ENCODE measurements at places on chromosomes 11 and 22. TPM values are rescaled to one million over a fixed set of nuclear protein-coding genes. Genes with fewer than 3 reads are reported as not detected.

DNA sequence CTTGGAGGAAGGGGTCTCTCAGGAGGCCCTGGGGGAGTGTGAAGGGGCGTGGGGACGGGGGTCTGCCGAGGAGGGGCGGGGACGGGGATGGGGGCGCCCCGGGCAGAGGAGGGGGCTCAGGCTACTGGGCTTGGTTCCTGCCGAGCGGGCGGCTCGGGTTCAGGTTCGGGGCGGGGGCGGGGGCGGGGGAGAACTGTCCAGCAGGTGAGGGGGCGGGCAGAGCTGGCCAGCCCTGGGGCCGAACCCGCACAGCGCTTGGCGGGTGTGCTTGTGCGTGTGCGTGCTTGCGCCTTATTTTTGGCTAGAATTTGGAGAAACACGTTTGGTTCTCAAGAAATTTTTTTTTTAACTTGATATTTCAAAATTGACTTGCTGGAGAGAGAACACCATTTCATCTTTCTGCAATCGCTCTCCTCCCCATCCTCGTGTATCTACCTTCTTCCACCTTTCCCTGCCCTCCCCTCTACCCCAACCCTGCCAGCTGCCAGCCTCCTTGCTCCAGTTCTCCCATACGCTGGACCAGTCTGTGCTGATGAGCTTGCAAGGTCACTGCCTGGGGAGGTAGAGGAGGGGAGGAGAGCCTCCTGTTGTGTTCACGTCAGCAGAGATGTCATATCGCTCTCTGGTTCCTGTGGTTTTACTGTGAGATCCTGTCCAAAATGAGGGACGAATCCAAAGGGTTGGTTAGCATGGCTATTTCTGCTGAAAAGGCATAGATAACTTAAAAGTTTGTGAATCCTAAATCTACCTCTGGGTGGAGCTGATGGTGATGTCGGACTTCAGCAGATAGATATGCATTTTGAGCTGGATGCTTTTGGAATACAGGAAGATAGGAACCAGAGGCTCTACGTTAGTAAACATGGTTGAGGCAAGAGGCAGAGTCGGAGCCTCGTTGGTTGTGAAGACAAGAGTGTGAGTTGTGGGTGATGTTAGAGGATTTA lies 668 bp downstream of the MADD start:
- peak; percentile 30 for DNase-seq

- no peak for DNase-seq
These were observed 46.7 kb upstream of the SCUBE2 start for GRCh38 chr11:9138133-9138453.

DNA sequence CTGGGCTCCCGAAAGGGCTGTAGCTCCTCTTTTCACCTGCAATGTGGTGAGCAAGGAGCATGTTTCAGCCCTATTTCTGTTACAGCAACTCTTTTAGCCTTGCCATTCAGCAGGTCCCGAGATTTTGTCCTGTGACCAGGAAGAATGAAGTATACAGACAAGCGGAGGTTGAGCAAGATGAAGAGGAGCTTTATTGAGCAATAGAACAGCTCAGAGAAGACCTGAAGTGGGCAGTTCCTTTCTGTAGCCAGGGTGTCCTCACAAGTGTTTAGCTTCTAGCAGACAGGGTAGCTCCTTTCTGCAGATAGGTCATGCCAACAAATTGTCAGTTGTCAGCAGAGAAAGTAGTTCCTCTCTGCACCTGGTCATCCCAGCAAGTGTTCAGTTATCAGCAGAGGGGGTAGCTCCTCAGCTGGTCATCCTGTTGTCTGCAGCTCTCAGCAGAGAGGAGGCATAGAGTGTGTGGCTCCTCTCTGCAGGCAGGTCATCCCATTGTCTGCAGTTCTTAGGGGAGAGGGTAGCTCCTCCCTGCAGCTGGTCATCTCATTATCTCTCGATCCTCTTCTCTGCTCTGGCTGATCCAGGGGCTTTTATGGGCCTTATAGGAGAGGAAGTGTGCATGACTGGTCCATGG lies 5.4 kb upstream of the OR56A4 start:
- DNase-seq, result no peak

GRCh38 chr11:46387456-46387855 lies 4.1 kb downstream of the CHRM4 start:
- DNase-seq, result no peak

Gene KDM4E
- polyA plus RNA-seq, result 0.17 TPM

Measured in testis (tissue), 5 donors.